Effector CD4-positive, alpha-beta T cell (primary cell): ENCODE measurements at places on chromosomes 1 and 21.

- DNase-seq, result no peak
Measured at GRCh38 chr1:10975567-10976326, 36.7 kb upstream of the TARDBP start.

DNA sequence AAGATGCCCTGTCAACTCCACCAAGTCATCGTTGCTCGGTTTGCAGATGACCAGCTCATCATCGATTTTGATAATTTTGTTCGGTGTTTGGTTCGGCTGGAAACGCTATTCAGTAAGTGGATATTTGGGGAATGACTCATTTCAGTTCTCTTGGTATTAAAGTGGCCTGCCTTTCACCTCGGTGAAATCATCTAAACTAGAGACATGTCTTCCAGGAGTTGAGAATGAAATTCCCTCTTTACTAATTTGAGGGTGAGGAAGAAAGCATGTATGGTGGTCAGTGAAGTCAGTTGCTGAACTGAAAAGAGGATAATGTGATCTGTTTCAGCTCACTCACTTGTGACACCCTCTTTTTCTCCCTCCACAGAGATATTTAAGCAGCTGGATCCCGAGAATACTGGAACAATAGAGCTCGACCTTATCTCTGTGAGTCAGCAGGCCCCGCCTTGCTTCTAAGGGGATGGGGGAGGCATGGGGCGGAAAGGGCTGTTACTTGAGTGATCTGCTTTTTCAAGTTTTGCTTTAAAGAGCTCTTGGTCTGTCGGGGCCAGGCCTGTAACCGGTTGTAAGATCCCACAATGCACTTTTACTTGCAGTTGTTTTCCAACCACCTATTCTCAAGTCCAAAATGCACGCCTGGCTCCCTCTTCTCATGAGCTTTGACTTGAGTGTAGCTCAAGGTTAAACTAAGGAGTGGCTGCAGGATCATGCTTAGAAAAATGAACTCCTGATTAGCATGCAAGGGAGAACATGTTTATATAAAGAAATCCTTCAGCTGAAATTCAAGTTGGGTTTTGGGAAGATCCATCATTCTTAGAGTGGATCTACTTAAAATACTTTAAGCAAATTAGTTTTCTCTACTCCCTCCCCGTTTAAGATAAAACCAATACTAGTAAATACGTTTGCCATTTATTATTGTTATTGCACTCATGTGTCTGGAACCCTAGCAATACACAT lies 59.8 kb downstream of the CAPN2 start:
- no peak for DNase-seq

DNA sequence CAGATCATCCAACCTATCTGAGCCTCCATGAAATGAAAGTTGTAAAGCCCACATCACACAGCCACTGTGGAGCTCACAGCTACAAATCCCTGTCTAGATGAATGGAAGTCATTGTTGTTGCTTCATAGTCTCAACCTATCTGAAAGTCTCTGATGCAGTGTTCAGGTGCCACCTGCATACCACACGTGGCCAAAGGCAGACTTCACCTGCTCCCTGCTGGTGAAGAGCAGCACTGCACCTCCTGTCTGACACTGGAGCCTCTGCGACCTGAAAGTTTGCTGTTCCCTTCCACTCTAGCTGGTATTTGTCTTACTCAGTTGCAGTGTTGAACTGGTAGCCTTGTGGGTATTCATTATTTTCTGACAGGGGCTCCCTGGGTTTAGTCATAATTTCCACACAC lies 18.4 kb downstream of the LORICRIN start:
- DNase-seq, result no peak

- no peak for DNase-seq
Measured at GRCh38 chr21:45865106-45865835, 116.3 kb upstream of the COL6A1 start.

DNA sequence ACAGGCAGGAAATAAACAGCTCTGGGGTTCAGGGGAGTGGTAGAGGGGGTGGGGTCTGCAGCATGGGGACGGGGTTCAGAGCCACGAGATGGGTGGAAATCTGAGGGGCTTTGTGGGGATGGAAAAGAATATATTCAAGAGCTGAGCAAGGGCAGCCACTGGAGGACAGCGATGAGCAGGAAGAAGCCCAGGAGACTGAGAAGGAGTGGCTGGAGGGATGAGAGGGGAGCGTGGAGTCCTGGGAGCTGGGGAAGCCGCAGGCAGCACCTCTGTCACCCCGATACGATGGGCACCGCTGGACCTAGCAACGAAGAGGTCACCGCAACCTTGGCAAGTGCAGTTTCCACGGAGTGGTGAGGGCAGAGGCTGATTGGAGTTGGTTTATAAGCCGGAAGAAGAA lies 10.0 kb upstream of the KCNAB2 start:
- DNase-seq, result no peak

GRCh38 chr1:32367912-32368635 lies 5.7 kb downstream of the TSSK3 start:
- DNase-seq, result no peak

DNA sequence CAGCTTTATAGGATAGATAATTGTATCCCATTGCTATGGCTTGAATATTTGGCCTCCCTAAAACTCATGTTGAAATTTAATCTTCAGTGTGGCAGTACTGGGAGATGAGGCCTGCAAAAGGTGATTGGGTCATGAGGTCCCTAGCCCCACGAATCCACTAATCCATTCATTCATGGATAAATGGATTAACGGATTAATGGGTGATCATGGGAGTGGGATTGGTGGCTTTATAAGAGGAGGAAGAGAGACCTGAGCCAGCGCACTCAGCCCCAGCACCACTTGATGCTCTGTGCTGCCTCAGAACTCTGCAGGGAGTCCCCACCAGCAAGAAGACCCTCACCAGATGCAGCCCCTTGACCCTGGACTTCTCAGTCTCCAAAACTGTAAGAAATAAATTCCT lies 32.0 kb downstream of the S100A6 start:
- DNase-seq, result no peak

DNA sequence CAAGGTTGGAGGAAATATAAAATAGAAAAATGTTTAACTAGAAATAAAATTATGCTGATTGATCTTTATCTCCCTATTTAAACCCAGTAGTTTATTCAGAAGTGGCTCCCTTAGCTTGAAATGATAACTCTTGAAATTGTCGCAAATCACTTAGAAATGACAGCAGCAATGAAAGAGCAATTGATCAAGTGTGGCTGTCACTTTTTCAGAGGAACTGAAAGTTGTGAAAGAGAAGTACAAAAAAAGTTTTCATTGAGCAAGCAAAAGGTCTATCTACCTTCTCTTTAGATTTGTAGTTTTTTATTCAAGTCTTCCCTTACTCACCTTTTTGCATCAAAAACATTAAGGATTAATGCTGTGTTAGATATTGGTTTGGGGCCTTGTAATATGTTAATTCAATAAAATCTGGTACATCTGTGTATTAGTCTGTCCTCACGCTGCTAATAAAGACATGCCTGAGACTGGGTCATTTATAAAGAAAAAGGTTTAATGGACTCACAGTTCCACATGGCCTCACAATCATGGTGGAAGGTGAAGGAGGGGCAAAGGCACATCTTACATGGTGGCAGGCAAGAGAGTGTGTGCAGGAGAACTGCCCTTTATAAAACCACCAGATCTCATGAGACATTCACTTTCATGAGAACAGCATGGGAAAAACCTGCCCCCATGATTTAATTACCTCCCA lies 48.3 kb downstream of the LRRC8C start:
- DNase-seq, result no peak

DNA sequence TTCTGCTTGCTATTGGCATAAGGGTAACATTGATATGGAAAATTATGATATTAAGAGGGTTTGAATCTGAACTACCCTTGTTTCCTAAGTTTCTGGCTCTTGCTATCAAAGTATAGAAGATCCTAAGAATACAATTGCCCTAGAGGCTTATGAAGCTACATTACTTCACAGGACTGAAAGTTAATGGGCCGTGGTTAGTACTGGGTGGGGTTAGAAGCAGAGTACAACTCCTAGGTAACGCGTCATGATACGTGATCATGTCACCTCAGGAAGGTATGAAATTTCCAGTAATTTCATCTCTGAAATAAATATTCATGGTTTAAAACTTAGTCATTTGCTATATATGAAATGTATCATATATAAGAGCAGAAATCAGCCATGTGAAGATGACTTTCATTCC lies 743.8 kb upstream of the NEGR1 start:
- no peak for DNase-seq
